ENCODE measurements at places on chromosomes 16 and 17.

- no peak for DNase-seq
Observed at GRCh38 chr16:53041320-53042051, 11.2 kb downstream of the CHD9NB start.

DNA sequence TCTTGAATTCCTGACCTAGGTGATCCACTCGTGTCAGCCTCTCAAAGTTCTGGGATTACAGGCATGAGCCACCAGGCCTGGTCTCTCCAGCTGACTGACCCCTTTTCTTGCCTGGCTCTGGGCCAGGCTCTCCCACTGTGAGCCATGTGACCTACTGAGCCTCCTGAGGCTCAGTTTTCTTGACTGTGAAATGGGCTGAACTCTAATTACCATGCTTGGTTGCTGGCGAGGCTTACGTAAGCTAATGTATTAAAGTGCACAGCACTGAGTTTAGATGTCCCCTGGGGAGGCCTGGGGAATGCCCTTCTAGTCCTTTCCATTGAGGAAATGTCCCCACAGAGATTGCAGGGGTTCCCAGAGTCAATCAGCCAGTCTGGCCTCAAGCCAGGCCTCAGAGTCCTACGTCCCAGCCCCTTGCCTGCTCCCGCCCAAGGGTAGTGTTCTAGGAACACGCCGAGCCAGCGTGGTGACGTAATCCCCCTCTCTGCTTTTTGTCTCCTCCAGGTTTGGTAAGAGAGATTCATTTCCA, 45.8 kb upstream of the LGALS9 start:
- DNase-seq, result no peak

DNA sequence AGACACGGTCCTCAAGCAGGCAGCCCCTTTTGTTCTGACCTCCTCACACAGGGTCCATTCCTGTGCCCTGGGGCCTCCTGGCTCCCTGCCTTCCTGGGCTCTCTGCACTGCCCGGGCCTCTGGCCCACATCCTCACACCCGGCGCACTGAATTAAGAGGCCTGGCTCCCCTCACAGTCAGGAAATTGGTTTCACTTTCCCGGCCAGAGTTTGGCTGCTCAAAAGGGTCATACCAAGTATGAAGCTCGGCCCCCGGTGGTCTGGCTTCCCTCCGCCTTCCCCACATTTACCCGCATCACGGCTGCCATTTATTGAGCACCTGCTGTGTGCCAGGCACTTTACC, 220.0 kb downstream of the NTN1 start:
- no peak for DNase-seq

- peak; percentile 57 for DNase-seq
Observed at GRCh38 chr17:58377093-58377601, 25.1 kb upstream of the SUPT4H1 start.

DNA sequence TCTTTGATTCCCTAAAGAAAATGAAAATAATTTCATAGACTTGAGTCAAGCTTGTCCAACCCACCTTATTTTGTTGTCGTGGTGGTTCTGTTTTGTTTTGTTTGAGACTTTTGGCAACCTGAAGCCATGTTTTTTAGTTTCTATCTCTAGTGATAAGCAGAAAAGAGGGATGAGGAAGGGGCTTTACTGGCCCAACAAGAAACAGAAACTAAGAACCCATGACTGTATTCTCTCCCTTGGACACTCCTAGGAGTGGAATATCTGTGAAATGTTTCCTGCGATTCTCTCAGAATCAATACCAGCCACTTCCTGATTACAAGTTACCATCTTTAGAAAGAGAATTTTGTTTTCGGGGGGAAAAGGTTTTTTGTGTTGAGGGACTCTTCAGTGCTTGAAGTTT, 207.5 kb downstream of the PRKCA start:
- no peak for DNase-seq

GRCh38 chr16:18999045-18999393, 15.3 kb downstream of the TMC7 start:
- DNase-seq, result no peak

DNA sequence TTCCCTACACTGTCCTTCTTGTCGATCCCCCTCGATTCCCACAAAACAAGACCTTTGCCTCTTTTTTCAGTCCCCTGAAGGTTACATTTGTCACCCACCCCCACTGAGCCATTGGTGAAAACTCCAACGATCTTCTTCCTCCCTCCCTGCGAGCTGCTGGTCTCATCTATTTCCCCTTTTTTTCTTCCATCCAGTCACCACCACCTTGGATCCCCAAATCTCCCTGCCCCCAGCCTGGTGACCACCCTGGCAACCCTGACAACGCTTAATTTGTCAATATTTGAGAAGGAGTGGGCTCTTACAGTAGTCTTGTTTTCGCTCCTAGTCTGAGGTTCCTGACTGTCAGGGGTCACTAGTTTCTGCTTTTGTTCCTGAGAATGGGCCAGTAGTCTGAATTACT, 62.9 kb downstream of the SMPD3 start:
- no peak for DNase-seq

- no peak for DNase-seq
Observed at GRCh38 chr16:5036228-5037156, 2.8 kb upstream of the NAGPA start.

- DNase-seq, result no peak
Observed at GRCh38 chr17:61461967-61462718, 9.9 kb downstream of the TBX4 start.

DNA sequence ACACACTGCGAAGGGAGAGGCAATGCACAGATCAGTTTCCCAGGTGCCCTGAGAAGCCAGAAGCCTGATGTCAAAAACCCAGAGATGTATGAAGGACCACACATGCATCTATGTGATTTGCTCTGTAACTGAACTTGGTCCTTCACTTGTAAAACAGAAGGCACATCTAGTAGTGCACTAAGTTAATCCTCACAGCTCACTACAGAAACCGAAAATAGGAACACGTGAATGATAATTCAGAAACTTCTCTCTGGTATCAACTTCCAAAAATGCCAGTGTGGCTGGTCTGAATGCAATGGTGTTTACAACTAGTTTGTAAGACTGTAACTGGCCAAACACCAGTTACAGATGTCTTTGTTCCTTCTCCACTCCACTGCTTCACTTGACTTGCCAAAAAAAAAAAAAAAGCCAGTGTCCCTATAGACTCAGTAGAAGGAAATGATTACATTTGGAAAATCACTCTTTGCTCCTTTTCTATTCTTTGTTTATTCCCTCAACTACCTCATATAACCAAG, 11.3 kb downstream of the ANKRD40 start:
- DNase-seq, result no peak
